ENCODE measurements at places on chromosomes 13 and 19.

GRCh38 chr19:51367255-51367564 lies 1.0 kb upstream of the ETFB start:
- no peak for DNase-seq

- no peak for DNase-seq
These were observed 170.2 kb downstream of the DCLK1 start for GRCh38 chr13:35961002-35961401.

GRCh38 chr19:6639439-6639838 lies 30.5 kb downstream of the TNFSF14 start:
- DNase-seq = no peak

- DNase-seq = no peak
These were observed 44.7 kb downstream of the RGCC start for GRCh38 chr13:41502031-41502430.

- DNase-seq = peak; percentile 95
These were observed 15.4 kb downstream of the SSC5D start for GRCh38 chr19:55503502-55504251.

DNA sequence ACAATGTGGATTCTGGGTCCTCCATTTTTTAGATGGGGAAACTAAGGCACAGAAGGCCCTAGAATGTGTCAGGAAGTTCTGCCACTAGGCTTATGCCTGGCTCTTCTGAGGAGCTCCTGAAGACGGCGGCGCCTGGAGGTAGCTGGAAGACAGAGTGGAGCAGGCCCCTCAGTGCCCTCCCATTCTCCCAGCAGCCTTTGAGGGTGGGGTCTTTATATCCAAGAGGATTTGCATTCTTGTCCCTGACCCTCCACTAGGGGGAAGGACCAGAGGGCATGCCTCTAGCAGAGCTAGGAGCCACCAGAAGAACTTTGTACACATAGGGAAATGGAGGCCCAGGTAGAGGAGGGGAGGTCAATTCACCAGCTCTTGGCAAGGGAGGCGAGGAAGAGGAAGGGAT lies 9.4 kb downstream of the CELF5 start:
- DNase-seq = no peak

- no peak for DNase-seq
These were observed 110.0 kb downstream of the KCNRG start for GRCh38 chr13:50125304-50125553.

GRCh38 chr13:27820524-27821482 lies 28.5 kb downstream of the GSX1 start:
- DNase-seq = no peak

DNA sequence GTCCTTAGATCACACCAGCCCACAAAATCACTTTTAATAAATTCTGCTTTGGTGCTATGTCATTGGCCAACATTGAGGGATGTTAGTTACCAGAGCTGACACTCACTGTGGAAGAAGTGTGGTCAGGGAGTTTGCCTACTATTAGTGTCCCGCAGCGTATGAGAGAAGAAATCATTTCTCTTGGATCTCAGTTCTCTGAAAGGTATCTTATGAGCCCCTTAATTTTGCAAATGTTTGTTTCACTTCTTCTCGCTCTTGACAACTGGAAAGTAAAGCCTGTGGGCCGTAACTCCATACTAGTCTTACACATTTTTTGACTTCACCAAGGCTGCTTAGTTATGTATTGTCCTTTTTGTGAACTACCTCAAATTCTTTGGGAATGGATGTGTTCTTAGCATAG lies 80.9 kb downstream of the FLT1 start:
- DNase-seq = no peak

DNA sequence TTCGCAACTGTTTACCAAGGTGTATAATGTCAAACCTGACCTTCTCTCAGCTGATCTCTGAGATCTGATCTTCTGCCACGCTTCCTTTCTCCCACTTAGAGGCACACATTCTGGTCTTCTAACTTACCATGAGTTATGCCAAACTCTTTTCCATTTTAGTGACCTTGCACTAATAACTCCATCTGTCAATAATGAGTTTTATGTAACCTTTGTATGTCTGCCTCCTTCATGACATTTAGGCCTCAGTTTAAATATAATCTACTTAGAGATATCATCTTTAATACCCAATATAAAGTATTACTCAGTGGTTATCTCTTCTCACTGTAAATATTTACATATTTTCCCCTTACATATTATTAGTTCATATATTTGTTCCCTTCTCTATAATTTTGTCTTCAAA lies 827.5 kb upstream of the PCDH20 start:
- no peak for DNase-seq

GRCh38 chr19:33365691-33366090 lies 7.8 kb upstream of the CEBPG start:
- DNase-seq = no peak

- DNase-seq = no peak
These were observed 292.9 kb downstream of the SPRY2 start for GRCh38 chr13:80048030-80048429.

GRCh38 chr19:15902254-15902653 lies 4.4 kb upstream of the CYP4F2 start:
- DNase-seq = no peak

DNA sequence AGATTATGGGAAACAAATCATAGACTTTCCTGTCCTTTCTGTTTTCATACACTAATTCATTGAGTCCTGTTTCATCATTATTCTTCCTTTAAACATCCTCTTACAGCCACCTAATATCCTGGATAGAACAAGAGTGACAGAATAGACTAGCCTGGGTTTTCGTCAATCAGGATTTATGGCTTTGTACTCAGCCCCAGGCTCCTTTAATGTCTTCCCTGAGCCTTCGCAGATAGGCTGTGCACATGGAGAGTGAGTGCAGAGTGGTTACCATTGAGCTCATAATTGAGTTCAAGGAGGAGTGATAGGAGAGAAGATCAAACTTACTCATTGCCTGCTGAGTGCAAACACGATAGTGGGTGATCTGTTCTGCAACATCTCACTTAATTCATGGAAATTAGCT lies 304.9 kb downstream of the TDRD3 start:
- DNase-seq = no peak

DNA sequence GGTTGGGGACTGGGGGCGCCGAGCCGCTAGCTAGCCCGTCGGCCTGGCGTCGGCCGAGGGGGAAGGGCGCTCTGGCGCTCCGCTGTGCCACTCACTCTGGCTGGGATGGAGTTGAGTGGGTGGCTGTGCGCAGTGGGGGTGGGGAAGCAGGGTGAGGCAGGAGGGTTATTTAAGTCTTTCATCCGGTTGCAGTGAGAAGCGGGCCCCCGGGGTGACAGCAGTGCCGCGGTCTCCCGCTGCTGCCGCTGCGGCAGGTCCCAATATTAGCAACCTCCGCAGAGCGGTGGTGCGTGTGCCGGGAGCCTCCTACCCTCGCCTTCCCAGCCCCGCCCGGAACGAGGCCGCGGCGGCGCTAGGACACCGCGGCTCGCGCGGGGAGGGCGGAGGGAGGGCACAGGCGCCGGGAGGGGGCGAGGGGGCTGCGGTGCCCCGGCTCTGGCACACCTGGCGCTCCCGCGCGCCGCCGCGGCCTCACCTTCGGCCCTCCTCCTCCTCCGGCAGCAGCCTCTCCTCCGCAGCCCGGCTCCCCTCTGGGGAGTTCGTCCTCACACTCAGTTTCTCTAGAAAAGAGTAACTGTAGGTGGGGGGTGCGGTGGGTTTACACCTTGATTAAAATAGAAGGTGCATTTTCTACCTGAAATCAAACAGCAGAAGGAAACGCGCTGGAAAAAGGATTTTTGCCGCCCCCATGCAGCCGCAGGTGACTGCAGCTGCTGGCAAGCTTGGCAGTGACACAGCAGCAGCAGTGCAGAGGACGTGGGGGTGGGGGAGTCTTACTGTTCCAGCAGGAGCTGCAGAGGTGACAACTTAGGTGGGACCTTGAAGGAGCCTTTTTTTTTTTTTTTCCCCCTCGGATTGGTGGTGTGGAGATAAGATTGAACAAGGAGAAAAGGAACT lies 4.5 kb downstream of the FGF9 start:
- DNase-seq = no peak

DNA sequence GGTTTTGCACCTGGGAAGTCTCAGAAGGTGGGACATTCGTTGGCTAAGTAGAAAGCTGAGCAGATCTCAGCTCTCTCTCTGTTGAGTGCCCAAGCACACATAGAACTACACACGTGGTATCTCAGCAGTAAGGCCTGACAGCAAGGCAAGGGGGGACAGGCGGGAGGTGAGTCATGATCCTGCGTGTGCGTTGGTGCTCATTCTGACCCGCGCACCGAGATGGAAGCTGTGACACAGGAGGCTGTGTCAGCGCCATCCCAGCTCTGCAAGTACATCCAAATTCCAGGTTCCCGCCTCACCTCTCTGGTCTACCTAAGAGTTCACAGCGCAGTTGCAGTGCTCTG lies 135.7 kb downstream of the USP12 start:
- no peak for DNase-seq

- no peak for DNase-seq
These were observed 10.4 kb downstream of the ADGRE2 start for GRCh38 chr19:14768001-14768400.

DNA sequence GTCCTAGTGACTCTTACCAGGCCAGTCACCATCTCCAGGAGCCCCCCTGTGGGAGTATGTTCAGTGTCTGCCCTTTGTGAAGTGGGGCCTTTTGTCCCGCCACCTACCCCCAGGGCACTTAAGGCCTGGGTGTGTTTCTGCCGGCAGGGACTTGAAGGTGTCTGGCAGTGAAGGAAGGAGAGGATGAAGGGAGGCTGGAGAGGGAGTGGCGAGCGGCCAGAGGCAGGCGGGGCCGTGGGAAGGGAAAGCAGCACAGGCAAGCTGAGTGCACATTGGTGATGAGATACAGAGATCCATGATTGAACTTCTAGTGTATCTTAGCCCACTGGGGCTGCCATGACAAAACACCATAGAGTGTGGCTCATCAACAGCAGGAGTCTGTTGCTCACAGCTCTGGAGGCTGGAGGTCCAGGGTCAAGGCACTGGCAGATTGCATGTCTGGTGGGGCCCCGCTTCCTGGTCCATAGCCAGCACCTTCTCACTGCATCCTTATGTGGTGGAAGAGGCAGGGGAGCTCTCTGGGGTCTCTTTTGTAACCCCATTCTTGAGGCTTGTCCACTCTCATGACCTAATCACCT lies 17.5 kb downstream of the CUL4A start:
- no peak for DNase-seq

DNA sequence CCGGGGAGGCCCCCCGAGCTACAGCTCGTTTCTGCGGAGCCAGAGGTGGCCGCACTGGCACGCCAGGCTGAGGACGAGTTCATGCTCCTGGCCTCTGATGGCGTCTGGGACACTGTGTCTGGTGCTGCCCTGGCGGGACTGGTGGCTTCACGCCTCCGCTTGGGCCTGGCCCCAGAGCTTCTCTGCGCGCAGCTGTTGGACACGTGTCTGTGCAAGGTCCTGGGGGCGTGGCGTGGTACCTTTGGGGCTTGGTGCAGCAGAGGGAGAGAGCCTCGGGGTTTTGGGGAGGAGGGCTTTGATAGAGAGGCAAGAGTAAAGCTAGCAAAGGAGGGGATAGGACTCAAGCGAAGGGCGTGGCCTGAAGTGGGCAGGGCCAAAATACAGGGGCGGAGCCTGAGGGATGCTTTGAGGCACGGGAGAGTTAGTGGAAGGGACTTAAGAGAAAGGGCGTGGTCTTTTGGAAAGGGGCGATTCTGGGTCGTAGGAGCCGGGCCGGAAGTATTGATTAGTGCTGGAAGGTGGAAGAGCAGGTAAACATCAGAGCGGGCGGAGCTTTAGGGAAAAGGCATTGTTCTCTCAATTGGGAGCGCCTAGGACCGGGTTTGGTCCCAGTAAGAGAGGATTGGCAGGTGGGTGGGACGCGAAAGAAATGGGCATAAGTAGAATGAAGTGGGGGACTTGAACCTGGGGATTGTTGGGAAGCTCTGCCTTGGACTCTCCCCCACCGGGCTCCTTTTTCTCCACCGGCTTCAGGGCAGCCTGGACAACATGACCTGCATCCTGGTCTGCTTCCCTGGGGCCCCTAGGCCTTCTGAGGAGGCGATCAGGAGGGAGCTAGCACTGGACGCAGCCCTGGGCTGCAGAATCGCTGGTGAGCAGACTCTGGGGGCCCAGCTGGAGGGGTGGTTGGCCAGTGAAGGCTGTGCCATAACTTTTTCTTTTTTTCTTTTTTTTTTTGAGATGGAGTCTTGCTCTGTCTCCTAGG lies 1.2 kb downstream of the PPM1N start:
- DNase-seq = no peak

DNA sequence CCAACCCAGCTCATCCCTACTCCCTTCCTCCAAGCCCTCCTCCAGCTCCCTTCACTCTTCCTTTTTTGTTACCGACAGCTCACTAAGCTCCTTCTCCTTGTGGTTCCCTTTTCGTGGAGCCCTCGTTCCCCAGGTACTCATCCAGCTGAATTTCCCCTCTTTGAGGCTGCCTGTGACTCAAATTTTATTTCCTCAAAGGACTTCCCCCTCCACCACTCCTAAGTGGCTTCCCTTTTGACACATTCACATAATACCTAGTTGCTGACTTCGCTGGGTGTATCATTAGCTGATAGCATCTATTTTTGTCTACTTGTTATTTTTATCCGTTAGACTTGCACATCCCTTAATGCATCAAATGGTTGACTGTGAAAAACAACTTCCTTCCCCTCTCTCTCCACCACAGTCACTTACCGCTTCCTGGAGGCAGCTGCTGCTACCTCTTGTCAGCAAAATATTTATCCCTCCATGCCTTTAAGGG lies 14.5 kb downstream of the FFAR2 start:
- no peak for DNase-seq

GRCh38 chr19:41376241-41376997 lies at the start of gene TMEM91:
Gene TMEM91 (plus strand): TSS chr19:41376533. CDS start chr19:41378310, 1,777 bp downstream.
- DNase-seq = no peak

GRCh38 chr19:23597661-23598060 lies 89.4 kb downstream of the ZNF675 start:
- DNase-seq = no peak

- DNase-seq = no peak
These were observed 1.1 kb downstream of the ATG4D start for GRCh38 chr19:10544753-10545251.

DNA sequence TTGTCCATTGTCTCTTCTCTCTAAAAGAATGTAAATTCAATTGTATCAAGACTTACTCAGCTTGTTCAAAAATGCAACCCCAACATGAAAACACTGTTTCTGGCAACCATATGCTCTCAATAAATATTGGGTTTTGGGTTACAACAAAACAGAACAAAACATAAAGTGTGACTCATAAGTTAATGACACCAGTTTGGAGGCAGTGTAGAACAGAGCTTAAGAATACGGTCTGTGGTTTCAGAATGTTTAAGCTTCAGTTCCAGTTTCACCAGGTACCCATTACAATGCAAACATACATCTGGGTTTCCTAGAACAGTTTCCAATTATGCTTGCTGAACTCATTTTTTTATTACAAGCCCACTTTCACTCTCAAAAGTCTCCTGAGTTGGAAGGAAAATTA lies 285.8 kb upstream of the PCDH9 start:
- no peak for DNase-seq

DNA sequence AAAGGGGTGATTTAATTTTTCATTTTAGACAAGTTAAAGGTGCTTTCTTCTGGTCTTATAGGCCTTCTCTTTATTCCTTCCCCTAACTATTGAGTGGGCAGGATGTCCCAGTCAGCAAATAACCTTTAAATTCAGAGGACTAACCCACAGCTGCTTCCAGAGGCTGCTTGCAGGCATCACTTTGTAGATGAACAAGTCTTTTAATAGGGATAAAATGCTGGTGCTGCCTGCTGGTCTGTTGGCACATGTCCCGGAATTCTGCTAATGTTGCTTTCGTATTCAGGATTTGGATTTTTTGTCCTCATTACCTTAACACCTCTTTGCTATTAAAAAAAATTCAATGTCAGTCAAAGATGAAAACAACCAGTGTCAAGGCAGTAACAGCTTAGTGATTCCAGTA lies 132.7 kb upstream of the KL start:
- DNase-seq = no peak

GRCh38 chr19:51311351-51312257 lies at the start of gene IGLON5:
Gene IGLON5 (plus strand): TSS chr19:51311644. CDS start chr19:51311848, 204 bp downstream.
- no peak for DNase-seq

- no peak for DNase-seq
These were observed 21.9 kb upstream of the USP12 start for GRCh38 chr13:27193496-27193895.
